ENCODE measurements at places on chromosomes 4 and X.

DNA sequence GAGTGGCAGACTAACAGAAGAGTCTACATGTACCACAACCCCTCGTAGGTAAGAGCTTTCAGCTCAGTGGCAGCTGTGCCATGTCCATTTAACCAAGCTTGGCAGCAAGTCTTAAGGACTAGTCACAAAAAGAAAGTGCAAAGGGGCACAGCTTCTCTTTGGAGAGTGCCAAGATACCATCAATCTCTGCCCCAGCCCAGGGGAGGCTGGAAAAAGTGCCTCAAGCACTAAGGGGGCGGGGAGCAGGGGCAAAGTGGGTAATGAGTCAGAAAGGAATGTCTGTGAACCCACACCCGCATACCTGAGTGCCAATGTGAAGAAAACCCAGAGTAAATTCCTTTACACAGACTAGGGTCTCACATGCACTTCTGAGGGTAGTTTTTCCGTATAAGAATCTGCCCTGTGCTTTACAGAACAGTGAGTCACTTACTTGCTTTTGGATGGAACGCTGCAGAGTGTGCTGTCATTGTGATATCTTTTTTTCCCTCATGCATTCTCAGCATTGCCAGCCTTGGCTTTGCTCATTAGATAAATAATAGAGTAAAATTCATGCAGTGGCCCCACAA is 219.8 kb downstream of the ZNF674 start:
- DNase-seq, result no peak

DNA sequence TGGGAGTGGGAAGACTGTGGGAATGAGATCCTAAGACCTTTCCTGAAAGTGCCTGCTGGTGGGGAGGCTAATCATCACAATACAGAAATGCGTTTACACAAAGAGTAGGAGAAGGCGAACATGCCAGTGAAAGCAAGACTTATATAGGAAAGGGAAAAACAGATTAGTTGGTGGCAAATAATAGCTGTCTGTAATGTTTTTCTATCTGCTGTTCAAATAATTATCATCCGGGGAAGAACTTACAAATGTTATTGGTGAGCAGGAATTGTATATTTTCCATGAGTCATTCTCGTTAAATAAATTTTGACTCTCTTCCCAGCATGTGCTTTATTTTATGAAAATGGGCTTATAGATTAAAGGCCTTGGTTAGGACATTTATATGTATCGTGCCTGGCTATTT is 196.5 kb downstream of the ARHGAP10 start:
- no peak for DNase-seq

DNA sequence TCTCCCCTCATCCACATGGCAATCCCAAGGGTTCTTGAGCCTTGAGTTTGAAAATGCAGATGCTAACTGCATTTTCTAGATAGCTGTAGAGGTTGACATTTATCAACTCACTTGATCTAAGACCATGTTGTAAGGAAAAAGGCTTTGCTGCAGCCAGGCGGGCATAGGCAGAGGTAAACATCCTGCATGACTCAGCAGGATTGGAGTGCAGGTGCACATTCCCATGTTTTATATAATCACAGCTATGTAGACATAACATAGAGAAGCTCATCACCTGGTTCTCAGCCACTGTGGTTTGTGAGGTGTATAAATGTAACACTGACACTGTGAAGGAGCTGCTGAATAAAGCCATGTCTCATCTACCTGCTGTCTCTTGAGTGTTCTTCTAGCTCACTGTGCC is 62.3 kb upstream of the PDE5A start:
- no peak for DNase-seq

DNA sequence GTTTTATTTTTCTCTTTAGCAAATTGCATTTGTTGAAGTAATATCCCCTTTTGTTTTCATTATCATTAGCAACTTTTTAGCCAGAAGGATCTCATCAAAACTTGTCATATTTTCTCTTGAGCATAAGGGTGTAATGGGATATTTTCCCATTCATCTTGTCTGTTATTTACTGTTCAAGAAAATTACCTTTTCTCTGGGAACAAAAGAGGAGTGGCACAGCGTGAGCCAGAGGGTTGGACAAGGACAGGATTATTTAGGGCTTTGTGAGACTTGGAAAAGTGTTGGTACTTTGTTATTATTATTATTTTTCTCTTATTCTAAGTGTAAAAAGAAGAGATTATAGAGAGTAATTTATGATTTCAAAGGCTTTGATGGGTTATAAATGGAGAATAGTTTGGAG is 135.9 kb downstream of the PRKX start:
- DNase-seq, result no peak

GRCh38 chr4:153082322-153083301 is 121.6 kb upstream of the TRIM2 start:
- DNase-seq, result no peak

DNA sequence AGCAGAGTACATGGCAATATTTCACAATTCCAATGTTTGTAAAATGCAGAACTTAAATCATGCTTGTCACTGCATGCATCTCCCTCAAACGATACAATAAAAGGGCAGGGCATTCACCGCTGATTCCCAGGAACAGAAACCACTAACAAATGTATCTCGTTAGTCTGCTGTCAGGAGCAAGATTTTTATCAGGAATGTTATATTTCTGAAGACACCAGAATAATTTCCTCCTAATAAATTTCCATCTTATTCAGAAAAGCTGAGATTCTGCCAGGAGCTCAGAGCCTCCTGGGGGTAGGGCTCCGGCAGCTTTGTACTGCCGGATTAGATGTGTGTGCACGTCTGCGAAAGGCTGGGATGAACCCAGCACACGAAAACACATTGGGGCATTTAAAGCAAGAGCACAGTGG is 54.0 kb upstream of the LDB2 start:
- DNase-seq, result no peak

DNA sequence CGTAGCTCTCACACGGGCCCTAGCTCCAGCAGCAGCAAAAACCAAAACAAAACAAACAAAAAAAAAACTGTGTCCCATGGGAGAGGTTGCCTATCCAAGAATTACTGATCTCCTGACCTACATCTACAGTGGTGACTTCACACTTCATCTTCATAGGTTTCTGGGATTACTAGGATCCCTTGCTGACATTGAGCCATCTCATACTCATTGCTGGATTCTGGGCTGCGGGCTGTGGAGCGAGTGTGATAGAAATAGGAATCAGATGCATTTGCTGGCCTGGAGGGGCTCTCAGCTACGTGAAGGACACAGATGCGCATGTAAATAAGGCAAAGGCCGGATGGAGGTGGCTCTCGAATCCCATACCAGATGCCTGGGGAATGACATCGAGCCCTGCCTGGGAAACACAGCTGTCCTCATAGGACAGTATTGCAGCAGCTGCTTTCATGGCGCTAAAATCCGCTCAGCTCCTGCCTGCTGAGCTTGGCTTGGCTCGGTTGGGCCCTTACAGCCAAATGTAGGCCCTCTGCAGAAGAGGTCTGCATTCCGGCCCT is 41.7 kb downstream of the CNGA2 start:
- DNase-seq, result no peak

DNA sequence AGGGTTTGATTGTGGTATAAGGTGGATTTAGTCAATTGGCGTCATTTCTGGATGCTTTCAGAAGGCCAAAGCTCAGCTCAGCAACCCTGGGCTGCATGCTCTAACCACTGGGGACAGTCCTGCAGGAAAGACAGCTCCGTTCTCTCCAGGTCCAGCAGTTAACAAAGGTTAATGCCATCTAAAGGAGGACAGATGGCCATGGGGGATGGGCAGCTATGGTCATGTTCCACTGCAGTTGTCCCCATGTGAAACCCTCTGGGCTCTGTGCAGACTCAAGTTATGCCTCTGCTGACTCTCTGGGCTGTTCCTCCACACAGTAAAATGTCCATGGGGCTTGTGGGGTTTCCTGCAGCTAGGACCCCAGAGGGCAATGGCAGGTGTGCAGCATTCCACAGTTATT is 562.1 kb upstream of the ADGRL3 start:
- DNase-seq, result no peak

DNA sequence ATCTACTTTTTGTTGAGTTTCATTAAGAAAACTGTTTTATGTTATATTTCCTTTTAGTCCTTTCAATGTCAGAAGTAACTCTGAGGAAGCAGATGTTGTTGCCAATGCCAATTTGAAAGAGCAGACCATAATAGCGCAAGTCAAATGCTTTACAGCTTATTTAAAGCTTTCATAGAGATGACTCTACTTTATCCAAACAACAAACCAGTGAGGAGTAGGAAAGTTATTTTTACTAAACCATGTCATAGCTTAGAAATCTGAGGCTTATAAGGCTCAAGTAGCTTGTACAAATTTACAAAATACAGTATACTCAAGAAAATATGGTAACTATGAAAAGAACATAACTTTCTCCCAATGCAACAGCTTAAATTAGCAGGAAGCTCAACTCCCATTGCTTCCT is 40.1 kb upstream of the SPOCK3 start:
- DNase-seq, result no peak

DNA sequence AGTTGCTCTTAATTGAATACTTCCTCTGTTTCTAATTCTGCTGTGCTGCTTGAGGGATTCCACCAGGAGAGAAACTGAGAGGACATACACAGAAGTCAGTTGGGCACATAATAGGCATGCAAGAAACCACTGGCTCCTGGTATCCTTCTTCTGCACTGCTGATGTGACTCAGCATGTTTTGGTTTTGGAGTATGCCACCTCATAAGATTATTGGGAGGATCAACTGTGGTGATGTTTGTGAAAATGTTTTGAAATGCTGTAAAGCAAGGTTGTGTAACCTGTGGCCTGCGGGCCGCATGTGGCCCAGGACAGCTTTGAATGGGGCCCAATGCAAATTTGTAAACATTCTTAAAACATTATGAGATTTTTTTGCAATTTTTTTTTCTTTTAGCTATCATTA is 119.6 kb downstream of the GATB start:
- no peak for DNase-seq

GRCh38 chrX:81662381-81662780 is 460.5 kb downstream of the SH3BGRL start:
- DNase-seq, result no peak

DNA sequence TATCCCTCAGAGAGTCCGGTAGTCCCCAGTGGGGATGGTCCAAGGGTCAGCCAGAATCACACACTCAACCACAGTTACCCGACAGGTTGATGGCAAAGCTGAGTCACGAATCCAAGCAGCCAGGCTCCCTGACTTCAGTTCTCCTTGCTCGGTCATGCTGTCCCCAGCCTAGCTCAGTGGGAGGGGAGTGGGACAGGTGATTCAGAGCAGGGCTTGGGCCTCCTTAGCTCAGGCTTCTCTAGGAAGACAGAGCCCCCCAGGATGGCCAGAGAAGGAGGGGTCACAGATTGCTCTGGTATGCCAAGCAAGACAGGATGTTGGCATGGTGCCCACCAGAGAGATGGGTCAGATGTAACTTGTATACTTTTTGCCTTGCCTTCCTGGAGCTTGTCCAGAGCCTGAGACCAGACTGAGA is 66.5 kb downstream of the EFNB1 start:
- no peak for DNase-seq

GRCh38 chr4:138039010-138039409 is 203.1 kb downstream of the SLC7A11 start:
- no peak for DNase-seq

- DNase-seq, result no peak
These were observed 63.9 kb upstream of the FAT1 start for GRCh38 chr4:186787536-186787935.

GRCh38 chr4:3111461-3111860 is 37.0 kb downstream of the HTT start:
- DNase-seq, result no peak

GRCh38 chr4:106364282-106364681 is 4.3 kb downstream of the GIMD1 start:
- no peak for DNase-seq

GRCh38 chr4:18082236-18082635 is 60.7 kb upstream of the LCORL start:
- DNase-seq, result no peak

GRCh38 chrX:100083211-100083610 is 326.9 kb downstream of the PCDH19 start:
- no peak for DNase-seq

DNA sequence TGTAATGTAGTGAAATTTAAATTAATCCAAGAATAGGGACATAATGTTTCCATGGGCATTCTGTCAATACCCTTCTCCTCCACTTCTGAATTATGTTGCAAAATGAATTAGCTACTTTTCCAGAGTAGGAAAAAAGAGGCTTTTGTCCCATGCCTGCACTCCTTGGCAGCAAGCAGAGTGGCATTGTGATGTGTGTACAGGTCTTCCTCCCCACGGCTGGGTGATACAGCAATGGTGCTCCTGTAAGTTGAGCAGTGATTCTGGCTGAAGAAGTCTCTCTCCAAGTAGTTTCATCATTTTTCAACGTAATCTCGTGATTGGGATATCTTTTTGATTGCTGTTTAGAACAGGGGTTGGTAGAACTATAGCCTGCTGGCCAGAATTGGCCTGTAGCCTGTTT is 59.9 kb downstream of the KIT start:
- no peak for DNase-seq

DNA sequence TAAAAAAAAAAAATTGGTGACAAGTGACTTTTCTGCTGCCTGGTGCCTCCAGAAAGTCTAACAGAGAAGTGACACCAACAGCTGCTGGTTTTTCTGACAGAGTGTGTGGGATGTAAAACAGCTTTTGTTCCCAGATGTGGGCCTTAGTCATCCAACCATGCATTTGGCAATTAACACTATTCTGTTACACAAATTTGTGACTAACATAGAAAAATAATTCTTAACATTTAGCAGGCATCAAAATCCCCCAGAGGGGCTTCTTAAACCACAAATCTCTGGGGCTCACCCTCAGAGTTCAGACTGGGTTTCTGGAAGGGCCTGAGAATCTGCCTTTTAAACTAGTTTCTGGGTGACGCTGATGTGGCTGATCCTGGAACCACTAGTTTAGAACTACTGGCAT is 100.5 kb upstream of the PCDH7 start:
- DNase-seq, result no peak

- DNase-seq, result no peak
These were observed 299.2 kb downstream of the IDS start for GRCh38 chrX:149205937-149206336.

DNA sequence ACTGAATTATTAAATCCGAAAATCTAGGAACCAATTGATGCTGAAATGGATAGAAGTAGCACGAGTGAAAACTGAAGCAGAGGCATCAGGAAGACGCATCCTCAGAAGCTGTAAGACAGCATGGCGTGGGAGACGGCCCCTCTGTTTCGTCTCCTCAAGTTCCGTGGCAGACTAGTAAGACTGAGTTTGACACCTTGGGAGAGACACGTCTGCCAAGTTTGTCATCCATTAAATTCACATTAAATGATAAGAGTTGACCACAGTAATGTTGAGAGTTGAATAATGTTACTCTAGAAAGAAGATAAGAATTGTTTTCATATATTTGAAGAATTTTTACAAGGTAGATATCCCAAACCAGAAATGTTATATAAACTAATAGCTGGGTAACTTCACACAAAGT is 736.1 kb upstream of the FRG1 start:
- no peak for DNase-seq

GRCh38 chr4:1408418-1408817 is 2.2 kb upstream of the NKX1-1 start:
- no peak for DNase-seq

- DNase-seq, result no peak
These were observed 45.1 kb downstream of the IGFBP7 start for GRCh38 chr4:57064811-57065711.

GRCh38 chrX:133783274-133783673 is 202.1 kb downstream of the GPC3 start:
- DNase-seq, result no peak

- DNase-seq, result no peak
These were observed 161.8 kb upstream of the LDB2 start for GRCh38 chr4:17060230-17060629.
